ENCODE measurements at places on chromosomes 1 and 21. TPM values are rescaled to one million over a fixed set of nuclear protein-coding genes. Genes with fewer than 3 reads are reported as not detected.

The MPL gene
- 0.56 TPM for total RNA-seq

The F13B gene
- total RNA-seq: not detected

The TNNI3K gene
- total RNA-seq: not detected

The PSMA5 gene
- total RNA-seq: 92.1 TPM

The DIRAS3 gene
- total RNA-seq: 1.0 TPM

The TTC13 gene
- 32.2 TPM for total RNA-seq

The CLCA4 gene
- total RNA-seq: 1,175 TPM
